ENCODE measurements at places on chromosomes 2 and 18. TPM values are rescaled to one million over a fixed set of nuclear protein-coding genes. Genes with fewer than 3 reads are reported as not detected.

GRCh38 chr2:18066066-18066465 is 187.6 kb downstream of the KCNS3 start:
- H3K4me3 ChIP-seq, result no peak overlapping the region
- no peak overlapping the region for H3K27ac ChIP-seq
- no peaks in the 10 kb centered on the region for H3K27me3 ChIP-seq
- no peak for DNase-seq
- H3K36me3 ChIP-seq, result no peaks in the 10 kb centered on the region

GRCh38 chr2:181454686-181455450 is 2.3 kb upstream of the ITGA4 start:
- DNase-seq, result no peak
- no peak overlapping the region for H3K4me3 ChIP-seq
- H3K36me3 ChIP-seq, result peaks cover 35% of the 10 kb centered on the region

- H3K4me1 ChIP-seq, result no peaks in the 10 kb centered on the region
- DNase-seq, result no peak
- no peak overlapping the region for H3K27ac ChIP-seq
- H3K27me3 ChIP-seq, result peaks cover 25% of the 10 kb centered on the region
- H3K4me3 ChIP-seq, result no peak overlapping the region
Observed at GRCh38 chr2:20150806-20151571, 73.9 kb downstream of the SDC1 start.

RNF25 gene
- total RNA-seq, result 25.8 TPM

ITM2C gene
- total RNA-seq, result 77.2 TPM

DNA sequence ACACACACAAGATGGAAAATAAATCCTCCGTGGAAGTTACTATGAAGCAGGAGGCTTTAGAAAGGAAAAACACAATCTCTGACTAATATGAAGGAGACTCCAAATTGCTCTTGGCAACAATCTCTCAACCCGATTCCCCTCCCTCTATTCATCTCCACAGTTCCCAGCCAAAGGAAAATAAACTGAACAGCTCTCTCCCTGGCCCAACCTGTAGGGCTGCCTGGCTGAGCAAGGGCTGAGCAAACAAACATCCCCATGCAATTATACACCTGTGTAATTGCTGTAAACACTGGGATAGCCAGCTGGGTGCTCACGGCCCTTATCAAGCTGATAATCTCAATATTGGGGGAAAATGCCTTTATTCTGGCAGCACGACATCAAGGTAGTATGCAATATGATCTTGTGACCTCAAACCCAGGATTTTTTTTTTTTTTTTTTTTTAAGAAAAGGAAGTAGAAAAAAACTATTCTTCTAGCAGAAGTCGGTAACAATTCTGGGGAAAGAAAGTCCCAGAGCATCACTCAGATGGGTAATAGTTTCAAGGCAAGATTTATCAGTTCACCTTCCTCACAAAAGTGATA is 203.3 kb upstream of the SMAD2 start:
- H3K36me3 ChIP-seq, result no peaks in the 10 kb centered on the region
- peaks cover 6% of the 10 kb centered on the region for H3K4me1 ChIP-seq
- no peak overlapping the region for H3K4me3 ChIP-seq
- no peak for DNase-seq
- H3K27me3 ChIP-seq, result peaks cover 63% of the 10 kb centered on the region
- no peak overlapping the region for H3K27ac ChIP-seq

DNA sequence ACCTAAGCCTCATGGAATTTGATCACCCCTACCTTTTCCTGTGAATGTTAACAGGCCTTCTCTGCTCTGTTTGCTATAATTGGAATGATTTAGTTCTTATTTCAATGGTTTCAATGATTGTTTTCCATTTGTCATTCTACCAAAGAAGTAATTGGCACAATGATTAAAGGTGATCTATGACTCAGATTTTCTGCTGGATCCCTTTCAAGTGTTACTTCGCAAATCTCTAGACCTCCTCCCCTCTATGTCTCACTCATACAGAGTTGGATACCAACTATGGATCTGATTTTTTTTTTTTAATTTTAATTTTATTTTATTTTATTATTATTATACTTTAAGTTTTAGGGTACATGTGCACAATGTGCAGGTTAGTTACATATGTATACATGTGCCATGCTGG is 29.6 kb upstream of the FAM117B start:
- H3K36me3 ChIP-seq, result no peaks in the 10 kb centered on the region
- no peak overlapping the region for H3K27ac ChIP-seq
- H3K4me3 ChIP-seq, result no peak overlapping the region
- DNase-seq, result no peak

TDRD15 gene
- total RNA-seq, result not detected

GRCh38 chr18:22293417-22293816 is 124.0 kb downstream of the GATA6 start:
- no peak overlapping the region for H3K4me3 ChIP-seq
- no peak overlapping the region for H3K27ac ChIP-seq
- DNase-seq, result no peak

GRCh38 chr2:175606010-175606841 is 395.8 kb downstream of the LNPK start:
- H3K27me3 ChIP-seq, result no peaks in the 10 kb centered on the region
- no peak overlapping the region for H3K4me3 ChIP-seq
- no peaks in the 10 kb centered on the region for H3K36me3 ChIP-seq
- no peaks in the 10 kb centered on the region for H3K4me1 ChIP-seq
- H3K27ac ChIP-seq, result no peak overlapping the region

ADRA2B gene
- total RNA-seq, result not detected

- no peak overlapping the region for H3K4me3 ChIP-seq
- no peaks in the 10 kb centered on the region for H3K36me3 ChIP-seq
- H3K27me3 ChIP-seq, result peaks cover 10% of the 10 kb centered on the region
- no peak overlapping the region for H3K27ac ChIP-seq
- DNase-seq, result no peak
Observed at GRCh38 chr2:105437708-105438103, 38.9 kb upstream of the FHL2 start.

LIMS3 gene
- 0.97 TPM for total RNA-seq

DNA sequence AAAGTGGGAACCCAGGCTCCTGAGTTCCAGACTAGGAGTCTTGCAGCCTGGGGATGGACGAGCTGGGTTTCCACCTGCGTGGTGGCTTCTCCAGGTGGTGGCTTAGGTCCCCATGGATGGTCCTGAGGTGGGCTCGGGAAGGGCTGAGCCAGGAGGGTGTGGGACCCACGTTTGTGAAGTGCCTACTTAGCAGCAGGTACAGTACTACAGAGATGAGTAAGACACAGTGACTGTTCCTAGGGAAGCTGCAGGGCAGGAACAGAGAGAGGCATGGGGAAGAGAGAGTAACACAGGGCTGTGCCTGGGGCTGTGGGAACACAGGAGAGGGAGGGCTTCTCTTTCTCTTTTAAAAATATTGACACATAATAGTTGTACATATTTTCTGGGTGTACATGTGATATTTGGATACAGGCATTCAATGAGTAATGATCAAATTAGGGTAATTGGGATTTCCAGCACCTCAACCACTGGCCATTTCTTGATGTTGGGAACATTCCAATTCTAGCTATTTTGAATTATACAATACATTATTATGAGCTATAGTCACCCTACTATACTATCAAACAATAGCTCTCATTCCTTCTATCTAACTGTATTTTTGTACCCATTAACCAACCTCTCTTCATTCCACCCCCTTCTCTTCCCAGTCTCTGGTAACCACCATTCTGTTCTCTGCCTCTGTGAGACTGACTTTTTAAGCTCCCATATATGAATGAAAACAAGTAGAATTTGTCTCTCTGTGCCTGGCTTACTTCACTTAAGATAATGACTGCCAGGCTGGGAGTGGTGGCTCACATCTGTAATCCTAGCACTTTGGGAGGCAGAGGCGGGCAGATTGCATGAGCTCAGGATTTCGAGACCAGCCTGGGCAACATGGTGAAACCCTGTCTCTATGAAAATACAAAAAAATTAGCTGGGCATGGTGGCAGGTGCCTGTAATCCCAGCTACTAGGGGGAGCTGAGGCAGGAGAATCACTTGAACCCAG is 15.0 kb downstream of the TOGARAM2 start:
- no peak for DNase-seq
- H3K27me3 ChIP-seq, result peaks cover 4% of the 10 kb centered on the region
- no peak overlapping the region for H3K27ac ChIP-seq

DNA sequence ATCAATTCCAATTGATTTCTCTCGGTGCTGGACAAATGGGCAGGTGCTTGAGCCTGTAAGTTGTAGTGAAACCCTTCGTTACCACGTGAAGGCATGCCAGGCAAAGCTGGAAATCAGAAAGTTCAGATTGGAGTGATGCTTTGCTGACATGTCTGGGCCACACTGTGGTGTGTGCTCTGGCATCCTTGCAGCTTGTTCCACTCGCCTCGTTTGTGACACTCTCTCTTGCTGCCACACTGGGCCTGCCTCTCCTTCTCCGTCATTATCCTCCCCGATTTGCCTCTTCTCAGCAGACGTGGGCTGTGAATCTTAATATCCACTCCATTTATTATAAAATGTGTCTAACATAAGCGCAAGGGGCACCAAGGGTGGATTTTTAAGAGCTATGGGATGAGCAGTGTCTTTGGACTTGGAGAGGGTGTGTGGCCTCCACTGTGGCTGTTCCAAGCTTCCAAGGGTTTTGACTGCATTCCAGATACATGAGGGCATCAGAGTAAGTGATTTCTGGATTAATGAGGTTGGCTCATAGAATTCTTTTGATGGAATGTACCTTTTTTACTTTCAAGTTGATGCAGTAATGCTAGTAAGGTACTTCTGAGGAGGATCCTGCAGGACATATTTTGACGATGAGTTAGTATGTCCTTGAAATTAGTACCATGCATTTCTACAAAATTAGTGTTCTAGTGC is 238.8 kb downstream of the TPGS2 start:
- H3K4me1 ChIP-seq, result no peaks in the 10 kb centered on the region
- no peak for DNase-seq
- no peaks in the 10 kb centered on the region for H3K36me3 ChIP-seq
- no peak overlapping the region for H3K27ac ChIP-seq

LIPG gene
- not detected for total RNA-seq

GRCh38 chr2:98736464-98736889 is 5.5 kb upstream of the MGAT4A start:
- H3K4me1 ChIP-seq, result peaks cover 64% of the 10 kb centered on the region
- H3K27me3 ChIP-seq, result no peaks in the 10 kb centered on the region
- H3K36me3 ChIP-seq, result peaks cover 30% of the 10 kb centered on the region
- DNase-seq, result peak; percentile 54

ATIC gene
- total RNA-seq, result 182 TPM

DNA sequence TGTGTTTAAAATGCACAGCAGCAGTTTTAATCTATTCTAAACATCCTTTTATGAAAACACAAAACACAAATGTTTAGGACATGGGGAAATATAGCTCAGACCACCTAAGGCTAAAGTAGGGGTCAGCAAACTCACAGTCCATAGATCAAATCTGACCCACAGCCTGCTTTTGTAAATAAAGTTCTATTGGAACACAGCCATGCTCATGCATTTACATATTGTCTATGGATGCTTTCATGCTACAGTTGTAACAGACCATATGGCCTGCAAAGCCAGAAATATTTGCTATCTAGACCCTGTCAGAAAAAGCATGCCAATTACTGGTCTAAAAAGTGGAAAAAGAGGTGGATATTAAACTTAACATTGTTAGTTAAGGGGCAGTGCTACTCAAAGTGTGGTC is 1105.4 kb upstream of the KLHL29 start:
- DNase-seq, result no peak
- H3K4me1 ChIP-seq, result no peaks in the 10 kb centered on the region
- H3K27me3 ChIP-seq, result no peaks in the 10 kb centered on the region
- H3K4me3 ChIP-seq, result no peak overlapping the region
- H3K27ac ChIP-seq, result no peak overlapping the region

GRCh38 chr2:212145121-212145520 is 393.5 kb downstream of the ERBB4 start:
- H3K27ac ChIP-seq, result no peak overlapping the region
- H3K27me3 ChIP-seq, result no peaks in the 10 kb centered on the region
- DNase-seq, result no peak
- H3K4me1 ChIP-seq, result no peaks in the 10 kb centered on the region
- no peak overlapping the region for H3K4me3 ChIP-seq

DNA sequence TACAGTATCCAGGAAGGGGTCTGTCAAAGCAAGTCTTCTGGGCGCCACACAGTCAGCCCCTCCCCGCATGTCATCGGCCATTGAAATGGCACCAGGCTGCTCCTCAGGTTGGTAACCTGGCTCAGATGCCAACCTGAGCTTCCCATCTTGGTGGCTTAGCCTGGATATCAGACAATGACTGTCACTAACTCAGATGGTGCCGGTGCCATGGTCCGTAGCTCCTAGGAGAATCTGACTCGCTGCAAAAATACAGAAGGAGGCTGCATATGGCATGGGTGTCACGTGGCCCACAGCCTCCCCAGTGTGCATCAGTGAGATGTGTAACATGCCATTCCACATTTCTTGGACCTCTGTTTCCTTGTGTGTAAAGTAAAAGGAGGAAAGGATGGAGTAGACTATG is 3.2 kb downstream of the NOSTRIN start:
- DNase-seq, result no peak
- no peaks in the 10 kb centered on the region for H3K27me3 ChIP-seq
- H3K4me3 ChIP-seq, result no peak overlapping the region

DNA sequence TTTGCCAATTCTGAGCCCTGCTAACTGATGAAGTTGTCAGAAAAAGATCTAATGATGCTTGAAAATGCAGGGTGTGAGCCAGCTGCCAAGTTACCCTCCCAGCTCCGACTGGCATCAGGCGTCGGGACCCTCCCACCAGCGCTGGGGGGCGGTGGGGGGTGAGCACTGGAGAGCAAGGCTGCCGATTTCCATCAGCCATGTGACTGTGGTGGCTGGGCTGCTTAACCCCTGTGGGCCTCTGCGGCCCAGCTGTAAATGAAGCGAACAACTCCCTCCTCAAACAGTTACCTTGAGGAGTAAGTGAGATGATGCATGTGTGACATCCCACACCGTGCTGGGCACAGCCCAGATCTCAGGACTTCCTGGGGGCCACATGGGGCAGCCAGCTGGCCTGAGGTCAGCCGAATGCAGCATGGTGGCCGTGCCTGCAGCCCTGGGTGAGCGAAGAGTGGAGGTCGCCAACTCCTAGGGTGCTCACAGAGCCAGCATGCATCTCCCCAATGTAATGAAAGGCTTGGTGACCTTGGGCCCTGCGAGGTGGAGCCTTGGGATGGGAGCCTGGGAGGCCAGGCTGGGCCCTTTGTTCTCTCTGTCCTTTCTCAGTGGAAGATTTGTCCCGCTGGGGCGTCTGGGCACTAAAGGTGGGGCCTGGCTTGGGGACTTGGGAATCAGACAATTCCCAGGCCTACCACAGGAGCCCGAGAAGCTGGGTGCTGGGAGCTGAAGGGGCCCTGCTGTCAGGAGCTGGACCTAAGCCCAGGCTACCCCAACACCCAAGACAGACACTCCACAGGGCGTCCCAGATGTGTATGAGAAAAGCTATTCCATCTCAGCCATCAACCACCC is 25.1 kb downstream of the CIB4 start:
- H3K36me3 ChIP-seq, result no peaks in the 10 kb centered on the region
- no peak for DNase-seq
- peaks cover 14% of the 10 kb centered on the region for H3K27me3 ChIP-seq
- H3K27ac ChIP-seq, result no peak overlapping the region

CTNNA2 gene
- not detected for total RNA-seq

DNA sequence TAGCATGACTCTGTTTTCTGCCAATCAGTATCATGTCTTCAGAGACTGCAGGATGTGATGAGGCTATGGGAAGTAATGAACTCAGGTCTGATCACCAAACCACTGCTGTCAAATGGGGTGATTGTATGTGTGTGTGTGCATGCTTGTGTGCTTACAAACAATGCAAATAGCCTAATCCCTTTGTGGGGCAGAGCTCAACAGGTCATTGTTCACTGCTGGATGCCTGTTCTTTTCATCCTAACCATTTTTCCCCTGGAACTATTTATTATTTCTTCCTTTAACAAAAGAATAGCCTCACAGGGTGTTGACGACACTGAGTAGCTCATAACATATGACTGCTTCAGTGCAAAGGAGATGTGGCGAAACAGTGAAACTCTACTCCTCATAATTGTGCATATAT is 55.9 kb downstream of the NXPH2 start:
- no peaks in the 10 kb centered on the region for H3K27me3 ChIP-seq
- H3K36me3 ChIP-seq, result no peaks in the 10 kb centered on the region
- no peak for DNase-seq
- no peak overlapping the region for H3K27ac ChIP-seq
- no peaks in the 10 kb centered on the region for H3K4me1 ChIP-seq

RGPD5 gene
- total RNA-seq, result 14.8 TPM

All from activated CD8-positive, alpha-beta T cell treated with anti-CD3 and anti-CD28 coated beads, Interleukin-2, amount 10 ng/mL, durations not matched to agents 7 days and 5 days (primary cell).